ENCODE measurements at places on chromosomes 6 and 20.

DNA sequence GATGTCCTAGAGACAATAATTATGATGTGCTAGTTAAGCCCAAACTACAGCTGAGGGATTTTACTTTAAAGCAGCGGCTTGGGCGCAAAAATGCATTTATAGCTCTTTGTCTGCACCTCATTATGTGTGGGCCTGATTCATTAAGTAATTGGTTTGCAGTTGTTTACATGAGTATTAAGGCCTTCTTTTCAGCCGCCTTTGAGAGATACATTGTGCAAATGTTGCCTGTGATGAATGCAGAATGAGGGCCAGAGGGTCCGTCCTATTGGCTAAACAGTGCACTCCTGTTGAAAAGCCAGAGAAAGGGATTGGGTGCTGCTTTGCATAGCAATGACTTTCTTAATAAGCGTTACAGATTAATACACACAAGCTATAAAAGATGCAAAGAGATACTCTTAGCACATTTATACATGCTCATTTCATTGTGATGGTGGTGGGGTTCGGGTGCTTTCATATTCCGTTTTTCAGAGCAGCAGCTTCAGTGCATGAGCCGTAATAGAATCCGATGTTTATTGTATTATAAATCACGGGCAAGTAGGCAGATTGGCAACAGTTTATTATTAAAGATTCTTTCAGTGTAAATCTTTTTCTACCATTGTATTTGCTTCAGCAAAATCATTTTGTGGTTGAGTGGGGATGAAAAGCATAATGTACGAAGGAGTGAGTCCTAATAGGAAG, 68.2 kb upstream of the XRN2 start:
- no peak for DNase-seq

- no peak for DNase-seq
Measured at GRCh38 chr6:90819483-90819882, 232.6 kb upstream of the MAP3K7 start.

GRCh38 chr6:112683926-112684325, 336.8 kb downstream of the RFPL4B start:
- no peak for DNase-seq

DNA sequence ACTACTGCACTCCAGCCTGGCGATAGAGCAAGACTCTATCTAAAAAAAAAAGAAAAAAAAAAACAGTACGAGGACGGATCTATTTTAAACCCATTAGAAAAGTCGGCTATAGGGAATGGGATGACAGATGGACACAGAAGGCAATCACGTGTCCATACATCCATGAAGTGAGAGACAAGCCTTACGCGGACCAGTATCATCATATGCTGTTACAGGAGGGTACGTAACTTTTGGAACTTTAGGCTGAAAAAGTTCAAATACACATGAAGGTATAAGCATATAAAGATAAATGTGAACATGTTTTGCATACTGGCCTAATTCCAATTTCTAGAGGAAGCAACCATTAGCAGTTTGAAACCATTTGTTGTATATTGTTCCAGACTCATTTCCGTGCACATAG, 109.8 kb upstream of the EXOC2 start:
- DNase-seq = no peak

- DNase-seq = no peak
Measured at GRCh38 chr6:158715330-158716311, 65.8 kb downstream of the SYTL3 start.

DNA sequence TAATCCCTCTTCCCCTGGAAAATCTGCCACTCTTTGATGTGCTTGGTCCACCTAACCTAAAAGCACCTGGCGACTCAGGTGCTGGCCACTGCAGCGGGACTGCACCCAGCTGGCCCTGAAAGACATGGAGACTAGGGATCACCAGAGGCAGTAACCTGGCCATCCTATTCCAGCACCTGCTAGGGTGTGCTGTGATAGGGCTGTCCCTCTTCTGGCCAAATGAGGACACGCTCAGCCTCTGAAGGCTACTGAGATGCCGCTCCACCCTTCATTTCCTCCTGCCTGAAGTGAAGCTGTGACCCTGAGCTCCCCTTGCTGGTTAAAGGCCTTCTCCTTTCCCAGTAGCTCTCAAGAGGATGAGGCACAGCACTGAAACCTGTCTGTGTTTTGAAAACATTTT, 24.4 kb downstream of the FOXC1 start:
- DNase-seq = no peak

GRCh38 chr6:110799655-110800054, 15.6 kb downstream of the CDK19 start:
- no peak for DNase-seq

DNA sequence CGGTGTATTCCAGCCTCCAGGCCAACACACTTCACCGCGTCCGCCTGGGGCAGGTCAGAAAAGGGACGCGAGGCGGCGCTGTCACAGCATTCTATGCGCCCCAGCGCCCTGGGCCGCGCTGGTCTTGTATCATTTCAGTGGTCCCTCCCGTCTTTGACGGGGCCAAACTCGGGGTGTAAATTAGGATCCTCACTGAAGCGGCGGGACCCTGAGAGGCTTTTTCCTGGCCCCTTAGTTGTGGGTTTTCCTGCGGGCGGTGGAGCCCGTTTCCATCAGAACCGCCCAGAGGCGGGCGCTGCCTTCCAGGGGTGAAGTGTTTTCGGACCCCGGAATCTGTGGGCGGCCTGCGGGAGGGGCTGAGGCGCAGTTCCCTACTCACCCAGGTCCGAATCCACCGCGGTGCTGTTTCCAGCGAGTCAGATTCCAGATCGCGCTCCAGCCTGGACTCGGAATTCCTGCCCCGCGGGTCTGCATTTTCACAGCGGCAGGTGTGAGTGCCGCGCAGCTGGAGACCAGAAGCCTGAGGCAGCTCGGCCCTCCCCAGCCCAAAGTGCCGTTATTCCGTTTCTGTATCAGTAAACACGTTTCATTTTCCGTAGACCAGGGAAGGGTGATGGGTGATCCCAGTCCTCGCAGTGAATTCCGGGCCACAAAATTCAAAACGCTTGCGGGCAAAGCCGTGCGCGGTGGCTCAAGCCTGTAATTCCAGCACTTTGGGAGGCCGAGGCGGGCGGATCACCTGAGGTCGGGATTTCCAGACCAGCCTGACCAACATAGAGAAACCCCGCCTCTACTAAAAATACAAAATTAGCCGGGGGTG, 3.9 kb upstream of the MICB start:
- no peak for DNase-seq

DNA sequence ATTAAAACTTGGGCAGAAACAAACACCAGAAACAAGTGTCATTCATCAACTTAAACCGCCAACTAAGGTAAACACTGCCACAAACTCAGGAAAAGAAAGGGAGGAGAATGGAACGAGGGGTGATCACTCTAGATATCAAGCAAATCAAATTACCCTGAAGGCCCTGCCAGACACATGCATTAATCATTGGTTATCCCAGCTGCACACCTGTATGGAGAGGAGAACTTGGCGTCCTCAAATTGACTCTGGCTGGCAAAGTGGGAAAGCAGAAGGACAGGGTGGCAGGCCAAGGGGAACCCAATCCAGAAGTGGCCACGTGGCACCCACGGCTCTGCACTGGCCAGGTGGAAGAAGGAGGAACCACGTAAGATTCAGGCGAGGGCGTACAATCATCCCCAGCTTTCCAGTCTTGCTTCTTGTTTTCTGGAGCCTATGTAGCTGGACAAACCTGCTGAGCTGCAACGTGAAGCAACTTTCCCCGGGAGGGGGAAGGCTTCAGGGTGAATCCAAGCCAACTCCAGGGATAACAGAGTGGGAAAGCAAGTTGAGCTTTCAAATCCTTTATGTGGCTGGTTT, 156.2 kb upstream of the JARID2 start:
- DNase-seq = no peak

GRCh38 chr6:167306401-167306998, 15.4 kb downstream of the UNC93A start:
- DNase-seq = no peak

GRCh38 chr6:8875986-8876385, 440.6 kb upstream of the SLC35B3 start:
- no peak for DNase-seq

DNA sequence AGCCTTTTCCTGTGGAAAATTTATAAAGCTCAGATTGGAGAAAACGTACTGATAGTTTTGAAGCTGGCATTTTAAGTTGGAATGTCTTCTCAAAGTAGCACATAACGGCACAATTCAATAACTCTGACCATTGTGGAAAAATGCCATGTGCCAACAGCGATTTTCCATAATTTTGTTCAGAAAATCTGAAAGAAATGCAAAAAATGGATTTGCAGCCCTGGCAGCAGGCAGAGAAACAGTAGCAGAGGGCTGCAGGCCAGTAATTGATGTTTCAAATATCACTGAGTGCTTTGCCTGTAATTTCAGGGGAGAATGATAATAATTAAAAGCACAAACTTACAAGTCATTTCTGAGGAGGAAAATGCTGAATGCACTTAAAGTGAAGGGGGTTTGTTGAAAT, 507.4 kb downstream of the MAFB start:
- no peak for DNase-seq

GRCh38 chr6:32637219-32637880, at the start of gene HLA-DQA1:
HLA-DQA1 (plus strand) TSS chr6:32637406; CDS start chr6:32637459, 53 bp downstream.
- no peak for DNase-seq

DNA sequence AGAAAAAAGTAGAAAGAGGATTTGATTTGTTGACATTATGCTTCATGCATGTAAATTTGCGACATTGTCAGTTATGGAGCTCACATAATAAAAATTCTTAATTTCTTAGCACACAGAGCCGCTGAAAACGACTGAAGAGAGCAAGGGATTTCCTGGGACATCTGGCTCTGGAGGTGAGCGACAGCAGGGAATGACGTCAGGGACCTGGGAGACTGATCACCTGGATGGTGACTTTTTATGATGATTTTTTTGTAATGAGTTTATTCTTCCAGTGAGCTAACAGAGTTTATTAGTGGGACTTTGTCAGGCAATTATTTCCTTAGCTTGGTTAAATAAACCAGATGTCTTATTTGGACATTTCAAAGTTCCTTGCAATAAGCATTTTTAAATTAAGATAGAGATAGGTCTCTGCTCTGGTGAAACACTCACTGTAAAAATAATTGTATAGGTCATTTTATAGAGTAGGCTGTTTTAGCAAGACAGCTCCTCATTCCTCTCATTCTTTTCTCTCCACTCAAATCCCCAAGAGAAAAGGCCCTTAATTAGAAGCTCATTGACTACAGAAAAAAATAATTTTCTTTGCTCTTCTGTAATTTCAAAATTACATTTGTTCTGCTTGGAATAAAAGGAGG, 19.4 kb downstream of the TMEM200A start:
- no peak for DNase-seq

- DNase-seq = peak; percentile 73
Measured at GRCh38 chr6:26158076-26158580, 70.9 kb downstream of the HFE start.

- no peak for DNase-seq
Measured at GRCh38 chr6:156585859-156586258, 191.3 kb upstream of the ARID1B start.

DNA sequence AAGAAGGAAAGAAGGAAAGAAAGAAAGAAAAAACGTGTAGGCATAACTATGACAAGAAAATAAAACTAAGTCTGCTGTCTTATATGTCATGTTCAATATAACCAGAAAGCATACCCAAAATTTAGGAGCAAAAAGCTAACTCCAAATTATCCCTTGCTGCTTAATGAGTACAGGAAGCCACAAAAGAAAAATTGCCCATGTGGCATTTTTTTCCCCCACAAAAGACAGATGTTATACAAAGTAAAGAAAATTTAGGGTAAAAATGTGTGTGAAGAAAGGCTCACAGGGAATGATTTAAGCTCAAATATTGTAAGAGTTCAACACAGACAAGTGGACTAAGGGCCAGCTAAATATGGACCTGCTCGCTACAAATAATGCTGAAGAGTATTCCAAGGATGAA, 263.8 kb downstream of the BTBD9 start:
- no peak for DNase-seq

GRCh38 chr6:22828179-22829062, 259.1 kb downstream of the HDGFL1 start:
- DNase-seq = no peak

DNA sequence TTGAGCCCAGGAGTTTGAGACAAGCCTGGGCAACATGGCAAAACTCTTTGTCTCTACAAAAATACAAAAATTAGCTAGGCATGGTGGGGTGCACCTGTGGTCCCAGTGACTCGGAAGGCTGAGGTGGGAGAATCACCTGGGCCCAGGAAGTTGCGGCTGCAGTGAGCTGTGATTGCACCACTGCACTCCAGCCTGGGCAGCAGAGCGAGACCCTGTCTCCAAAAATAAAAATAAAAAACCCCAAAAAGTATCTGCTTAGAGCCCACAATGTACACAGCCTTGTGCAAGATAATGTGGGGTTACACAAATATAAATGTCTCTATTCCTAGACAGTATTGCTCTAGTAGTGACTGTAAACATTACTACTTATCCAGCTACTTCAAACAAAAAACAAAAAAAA, 5.9 kb downstream of the ESF1 start:
- DNase-seq = no peak

GRCh38 chr6:70700922-70701876, 33.5 kb downstream of the SMAP1 start:
- no peak for DNase-seq

Data from anterior cingulate cortex (tissue), 58 donors.